ENCODE measurements at places on chromosomes 16 and 17.

GRCh38 chr17:77914385-77915254 lies 43.9 kb upstream of the TNRC6C start:
- DNase-seq = no peak

DNA sequence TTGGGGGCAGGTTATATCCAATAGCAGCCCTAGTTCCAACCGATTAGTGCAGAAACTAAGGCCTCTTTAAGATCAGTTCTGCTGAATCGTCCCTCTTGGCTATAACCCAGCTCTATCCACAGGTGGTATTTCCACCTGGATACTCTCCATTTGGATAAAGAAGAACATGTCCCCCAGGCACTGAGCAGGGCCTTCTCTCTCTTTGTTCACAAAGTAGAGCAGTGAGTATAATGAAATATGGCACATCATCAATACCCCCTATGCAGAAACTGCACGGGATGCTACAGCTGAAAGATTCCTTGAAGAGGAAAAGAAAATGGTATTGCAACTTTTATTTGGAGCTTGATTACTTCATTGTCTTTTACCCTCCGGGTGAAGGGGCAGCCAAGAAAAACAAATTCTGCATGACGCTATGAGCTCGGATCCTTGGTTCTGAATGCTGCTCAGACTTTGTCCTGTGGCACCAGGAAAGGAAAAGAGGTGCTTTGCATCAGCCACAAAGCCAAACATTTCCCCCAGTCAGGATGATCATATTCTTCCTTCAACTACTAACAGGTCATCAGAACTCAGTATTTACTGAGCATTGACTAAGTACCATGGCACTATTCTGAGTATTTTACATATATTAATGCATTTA lies 399.7 kb downstream of the NPIPA8 start:
- DNase-seq = no peak

GRCh38 chr17:45130681-45131615 lies 1.4 kb downstream of the PLCD3 start:
- DNase-seq = no peak

- no peak for DNase-seq
Observed at GRCh38 chr16:49129935-49130334, 151.7 kb downstream of the CBLN1 start.

GRCh38 chr16:85667841-85668413 lies 20.8 kb downstream of the GINS2 start:
- DNase-seq = no peak

- peak; percentile 15 for DNase-seq
Observed at GRCh38 chr16:12009462-12009861, 32.9 kb downstream of the SNX29 start.

GRCh38 chr16:77308163-77308561 lies 109.0 kb downstream of the SYCE1L start:
- DNase-seq = no peak

- no peak for DNase-seq
Observed at GRCh38 chr16:55876854-55877253, 1.7 kb upstream of the CES5A start.

- DNase-seq = no peak
Observed at GRCh38 chr16:67246756-67247191, 507 bp downstream of the FHOD1 start.

DNA sequence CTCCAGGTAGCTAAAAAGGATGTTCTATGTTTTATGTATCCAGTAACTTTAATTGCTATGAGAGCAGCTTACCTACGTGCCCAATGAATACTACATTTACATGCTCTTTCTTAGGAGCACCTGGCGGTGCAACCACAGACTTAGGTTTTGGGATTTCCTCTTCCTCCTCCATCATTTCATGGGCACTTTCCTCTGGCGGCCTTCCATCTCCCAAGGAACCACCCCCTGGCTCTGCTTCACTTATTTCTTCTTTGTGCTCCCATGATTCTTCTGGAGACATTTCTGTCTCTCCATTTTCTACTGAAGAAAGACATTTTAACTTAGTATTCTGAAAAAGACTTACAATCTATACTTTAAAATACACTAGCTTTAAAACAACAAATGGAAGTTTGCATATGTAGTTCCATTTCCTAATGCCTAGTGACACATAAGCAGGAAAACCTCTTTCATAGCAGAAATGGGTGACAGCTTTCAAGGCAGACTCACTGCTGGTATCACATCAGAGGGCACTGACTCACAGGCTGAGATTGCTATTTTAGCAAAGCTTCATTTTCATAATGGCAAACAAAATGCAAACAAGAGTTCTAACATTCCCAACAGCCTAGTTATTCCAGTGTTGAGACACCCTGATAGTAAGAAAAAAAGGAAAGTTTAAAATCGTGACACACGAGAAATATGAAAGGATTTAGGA lies 19.1 kb downstream of the GSPT1 start:
- no peak for DNase-seq

DNA sequence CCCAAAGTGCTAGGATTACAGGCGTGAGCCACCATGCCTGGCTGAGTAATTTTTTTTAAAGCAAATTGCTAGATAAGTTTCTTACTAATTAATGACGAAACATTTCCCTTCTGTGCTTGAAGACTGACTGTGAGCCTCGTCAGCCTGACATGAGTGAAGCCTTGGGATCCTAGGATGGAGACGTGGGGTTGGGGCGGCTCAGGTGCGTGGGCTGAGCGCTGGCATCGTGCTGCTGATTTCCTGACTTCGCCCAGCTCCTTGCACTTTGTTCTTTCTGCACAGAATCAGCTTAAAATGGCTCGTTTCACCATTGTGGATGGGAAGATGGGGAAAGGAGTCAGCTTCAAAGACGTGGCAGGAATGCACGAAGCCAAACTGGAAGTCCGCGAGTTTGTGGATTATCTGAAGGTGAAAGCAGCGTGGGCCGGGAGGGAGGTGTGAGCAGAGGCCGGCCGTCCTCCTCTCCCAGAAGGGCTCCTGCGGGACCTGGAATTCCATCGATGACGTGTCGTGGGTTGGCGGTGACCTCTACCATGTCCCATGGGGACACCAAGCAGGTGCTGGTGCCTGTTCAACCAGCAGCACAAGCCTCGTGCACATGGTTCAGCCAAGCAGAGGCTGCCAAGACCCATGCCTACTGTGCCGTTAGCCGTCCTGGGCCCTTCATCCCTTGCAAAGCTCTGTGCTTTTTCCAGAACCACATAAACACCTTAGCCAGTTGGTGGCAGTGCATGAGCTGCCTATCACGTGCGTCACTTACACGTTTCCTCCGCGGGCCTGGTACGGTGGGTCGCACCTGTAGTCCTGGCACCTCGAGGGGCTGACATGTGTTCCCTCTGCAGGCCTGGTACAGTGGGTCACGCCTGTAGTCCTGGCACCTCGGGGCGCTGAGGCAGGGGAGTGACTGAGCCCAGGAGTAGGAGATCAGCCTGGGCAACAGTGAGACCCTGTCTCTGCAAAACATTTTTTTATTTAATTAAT lies 22.5 kb downstream of the SPG7 start:
- no peak for DNase-seq

DNA sequence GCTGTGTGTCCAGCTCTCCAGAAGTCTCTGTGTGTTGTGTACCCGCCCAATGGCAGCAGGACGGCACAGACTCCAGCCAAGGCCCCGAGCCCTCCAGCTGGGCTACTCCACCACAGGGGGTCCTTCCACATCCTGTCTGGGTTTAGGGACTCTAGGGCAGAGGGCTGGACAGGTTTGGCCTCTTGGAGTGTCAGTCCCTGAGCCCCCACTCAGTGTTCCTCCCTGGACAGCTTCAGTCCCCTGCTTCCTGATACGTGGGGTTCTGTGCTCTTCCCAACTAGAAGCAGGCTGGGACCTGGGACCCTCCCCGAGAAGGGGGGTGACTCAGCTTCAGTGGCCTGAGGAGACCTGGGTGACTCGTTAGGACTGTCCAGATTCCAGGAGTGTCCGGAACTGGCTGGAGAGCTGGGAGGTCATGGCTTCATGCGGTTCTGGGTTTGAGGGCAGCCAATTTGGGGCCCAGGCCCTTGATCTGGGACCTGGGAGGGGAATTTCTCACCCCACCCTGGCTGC lies 4.2 kb downstream of the CDK3 start:
- DNase-seq = no peak

GRCh38 chr17:75722076-75722475 lies 817 bp downstream of the ITGB4 start:
- DNase-seq = no peak

- no peak for DNase-seq
Observed at GRCh38 chr16:56371660-56371937, 53.7 kb downstream of the AMFR start.

DNA sequence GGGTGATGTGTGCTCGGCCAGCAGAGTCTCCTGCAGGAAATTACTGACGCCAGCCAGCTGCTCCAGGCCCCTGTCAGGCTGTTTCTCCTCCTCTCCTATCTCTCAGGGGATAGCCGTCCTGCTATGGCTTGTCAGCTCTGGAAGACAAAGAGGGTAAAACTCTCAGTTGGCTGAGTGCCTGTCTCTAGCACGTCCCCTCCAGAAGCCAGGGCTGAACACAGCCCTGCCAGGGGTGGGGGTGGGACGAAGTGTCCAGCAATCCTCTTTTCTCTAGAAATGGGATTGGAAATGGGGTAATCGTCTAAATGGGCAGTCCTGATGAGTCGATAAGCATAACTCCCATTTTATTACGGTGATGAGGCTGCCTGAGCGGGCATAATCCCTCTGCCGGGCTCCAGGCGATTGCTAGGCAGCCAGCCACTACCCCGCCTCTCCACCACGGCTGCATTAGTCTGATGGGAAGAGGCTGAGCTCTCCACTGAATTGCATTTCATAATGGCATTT lies 89.1 kb upstream of the GNAO1 start:
- no peak for DNase-seq

DNA sequence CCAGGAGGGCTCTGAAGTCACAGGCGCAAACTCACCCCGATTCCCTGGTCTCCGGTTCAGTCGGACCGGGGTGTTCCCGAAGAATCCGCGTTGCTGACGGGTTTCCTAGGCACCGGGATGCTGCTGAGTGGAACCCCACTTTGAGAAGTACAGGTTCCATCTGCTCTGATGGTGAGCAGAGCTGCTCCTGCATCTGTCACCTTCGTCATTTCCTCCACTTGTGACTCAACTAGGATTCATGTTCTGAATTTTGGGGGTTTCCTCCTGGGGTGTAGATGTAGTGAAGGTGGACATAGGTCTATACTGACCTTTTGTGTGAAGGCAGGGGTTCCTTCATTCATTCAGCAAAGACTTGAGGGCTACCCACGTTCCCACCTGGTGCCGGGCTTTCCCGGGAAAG lies 25.0 kb downstream of the LGALS3BP start:
- no peak for DNase-seq

GRCh38 chr16:3274490-3274889 lies 8.8 kb upstream of the ZNF263 start:
- DNase-seq = no peak

DNA sequence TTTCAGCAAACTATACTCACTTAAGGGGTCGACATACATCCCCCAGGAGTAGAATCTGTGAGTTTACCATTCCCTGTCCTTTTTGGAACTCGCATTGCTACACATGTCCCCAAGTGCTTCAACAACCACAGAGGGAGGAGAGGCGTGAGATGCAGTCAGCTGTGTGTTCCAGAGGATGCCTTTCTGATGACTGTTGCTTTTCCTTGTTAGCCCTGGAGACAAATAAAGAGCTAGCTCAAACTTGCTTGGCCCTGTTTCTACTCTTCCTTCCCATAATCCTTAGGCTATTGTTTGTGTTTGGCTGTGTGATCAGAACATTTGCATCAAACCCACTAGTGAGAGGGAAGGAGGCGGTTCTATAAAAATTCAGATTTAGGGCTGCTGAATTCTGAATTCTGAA lies 264.0 kb downstream of the ENGASE start:
- DNase-seq = no peak

- no peak for DNase-seq
Observed at GRCh38 chr16:74573622-74574021, 33.3 kb downstream of the GLG1 start.

DNA sequence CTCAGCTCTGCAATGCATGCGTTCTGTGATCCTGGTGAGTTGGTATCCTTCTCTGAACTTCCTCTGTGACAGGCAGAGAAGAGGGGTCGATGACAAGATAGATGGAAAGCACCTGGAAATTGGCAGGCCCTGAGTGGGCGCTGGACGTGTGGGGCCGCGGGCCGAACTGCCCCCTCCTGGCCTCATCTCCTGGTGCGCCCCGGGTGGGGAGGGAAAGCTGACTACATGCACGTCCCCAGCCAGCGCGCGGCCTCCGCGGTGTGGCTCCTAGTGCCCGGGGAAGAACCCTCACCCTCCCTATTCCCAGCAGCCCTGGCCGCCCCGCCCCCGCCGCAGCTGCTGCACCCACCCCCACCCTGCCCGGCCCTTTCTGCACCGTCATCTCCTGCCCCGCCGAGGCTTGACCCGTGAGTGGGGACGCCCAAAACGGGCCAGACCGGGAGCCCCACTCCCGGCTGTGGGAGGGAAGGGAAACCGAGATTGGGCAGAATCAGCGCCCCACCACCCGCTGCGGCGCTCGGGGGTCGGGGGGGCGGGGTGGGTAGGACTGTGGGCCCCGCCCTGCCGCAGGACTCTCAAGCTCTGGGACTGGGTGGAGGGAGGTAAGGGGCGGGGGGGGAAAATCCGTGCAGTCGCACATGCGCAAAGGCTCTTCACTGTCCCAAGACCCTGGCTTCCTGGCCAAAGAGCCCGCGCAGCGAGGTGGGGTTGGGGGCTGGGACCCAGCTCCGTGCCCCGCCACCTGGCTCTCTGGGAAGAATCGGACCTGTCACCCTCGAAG lies at the start of gene NOL3:
Gene NOL3 (plus strand): TSS at position 371 of the 781 bp plus-strand sequence.
- peak; percentile 74 for DNase-seq

GRCh38 chr17:31048780-31049179 lies 46.0 kb upstream of the NF1 start:
- no peak for DNase-seq

DNA sequence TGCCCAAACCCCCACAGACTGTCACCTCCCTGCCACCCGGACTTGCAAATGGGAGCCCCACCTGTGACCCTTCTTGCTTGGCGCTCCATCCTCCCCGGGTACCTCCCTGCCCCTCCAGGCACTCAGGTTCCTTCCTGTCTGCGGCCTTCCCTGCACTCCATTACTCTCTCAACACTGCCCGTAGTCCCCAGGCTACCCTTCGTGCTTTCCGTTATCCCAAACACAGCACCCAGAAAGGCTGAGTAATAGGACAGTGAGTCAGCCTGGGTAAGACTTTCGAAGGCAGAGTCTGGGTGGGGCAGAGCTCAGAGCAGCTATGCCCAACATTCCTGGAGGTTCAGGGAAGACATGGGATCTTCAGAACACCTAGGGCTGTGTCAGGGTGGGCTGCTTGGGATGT lies 16.6 kb upstream of the C16orf74 start:
- no peak for DNase-seq

GRCh38 chr16:70552675-70553074 lies 29.1 kb downstream of the SF3B3 start:
- no peak for DNase-seq

- no peak for DNase-seq
Observed at GRCh38 chr17:67639555-67639954, 78.2 kb upstream of the NOL11 start.
